Activated CD8-positive, alpha-beta memory T cell treated with anti-CD3 and anti-CD28 coated beads for 48 hours (primary cell): ENCODE measurements at places on chromosomes 4 and X.

DNA sequence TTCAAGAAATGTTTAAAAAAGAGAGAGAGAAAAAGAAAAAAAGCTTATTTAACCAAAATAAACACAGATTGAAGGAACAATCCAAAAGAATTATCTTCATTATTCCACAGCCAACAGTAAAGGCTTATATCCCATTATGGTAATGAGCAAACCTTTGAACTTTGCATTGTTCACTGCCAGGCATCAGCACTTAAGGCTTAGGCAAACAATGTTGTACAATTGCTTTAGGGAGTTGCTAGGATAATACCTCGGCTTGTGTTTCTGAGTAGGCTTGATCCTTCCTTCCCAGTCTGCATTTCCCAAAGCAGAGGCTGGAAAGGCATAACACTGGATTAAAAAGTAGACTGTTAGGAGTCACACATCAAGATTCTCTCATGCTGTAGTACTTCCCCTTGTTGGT, 352.7 kb upstream of the IGFBP7 start:
- no peak for DNase-seq

DNA sequence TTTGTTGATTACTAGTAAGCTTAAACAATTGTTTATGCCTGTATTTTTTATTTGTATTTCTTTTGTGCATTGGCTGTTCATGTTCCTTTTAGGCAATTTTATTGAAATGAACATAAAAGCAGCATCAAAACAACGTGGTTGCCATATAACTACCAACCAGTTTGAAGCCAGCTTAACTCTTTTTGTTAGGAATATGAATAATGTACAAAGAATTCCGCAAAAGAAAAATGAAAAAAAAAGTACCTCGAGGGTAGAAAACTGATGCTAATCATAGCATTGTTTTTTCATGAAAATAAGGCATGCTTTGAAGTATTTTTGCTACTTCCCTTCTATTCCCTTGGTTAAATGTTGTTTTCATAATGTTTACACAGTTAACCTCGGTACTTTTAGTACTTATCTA, 1024.0 kb upstream of the SLIT2 start:
- no peak for DNase-seq

- no peak for DNase-seq
Measured at GRCh38 chr4:106245176-106245575, 70.8 kb downstream of the TBCK start.

- DNase-seq, result no peak
Measured at GRCh38 chr4:156329779-156330178, 376.1 kb upstream of the CTSO start.

DNA sequence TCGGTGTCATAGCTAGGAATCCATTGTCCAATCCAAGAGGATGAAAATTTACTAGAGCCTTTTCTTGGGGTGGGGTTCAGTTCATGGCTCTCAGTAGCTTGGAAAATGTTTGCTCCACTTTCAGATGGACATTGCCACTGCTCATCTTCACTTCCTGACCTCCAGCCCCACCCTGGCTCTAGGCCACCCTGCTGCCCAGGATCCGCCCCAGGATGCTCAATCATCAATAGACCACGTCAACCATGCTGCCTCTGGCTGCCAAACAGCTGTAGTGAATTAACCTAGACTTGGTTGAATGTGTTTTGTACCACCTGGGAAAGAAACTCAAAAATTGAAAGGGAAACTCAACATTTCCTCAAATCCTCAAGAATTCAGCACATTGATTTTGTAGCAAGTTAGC, 37.2 kb upstream of the HSD17B10 start:
- no peak for DNase-seq

- no peak for DNase-seq
Measured at GRCh38 chr4:105709081-105709450, 482 bp downstream of the GSTCD start.

GRCh38 chr4:183287677-183288076, 32.4 kb downstream of the CLDN22 start:
- DNase-seq, result no peak

DNA sequence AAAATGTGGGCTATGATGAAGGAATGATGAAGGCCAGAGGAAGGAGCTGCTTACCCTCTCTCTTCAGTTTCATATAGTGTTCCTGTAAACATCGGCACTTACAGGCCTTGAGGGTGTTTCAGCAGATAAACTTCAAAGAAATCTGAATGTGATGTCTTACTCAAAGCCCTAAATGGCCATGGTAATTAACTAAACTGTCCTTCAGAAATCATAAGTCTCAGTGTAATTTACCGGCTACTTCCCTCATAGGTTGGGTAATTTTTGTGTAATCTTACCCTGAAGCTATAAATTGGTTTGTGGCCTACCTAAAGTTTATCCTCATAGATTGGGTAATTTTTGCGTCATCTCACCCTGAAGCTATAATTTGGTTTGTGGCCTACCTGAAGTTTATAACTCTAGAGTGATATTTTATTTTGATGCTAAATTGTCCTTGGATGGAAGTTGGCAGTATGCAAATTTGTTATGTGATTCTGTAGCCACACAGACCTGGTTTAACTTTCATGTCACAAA, 2700.3 kb downstream of the ARAP2 start:
- no peak for DNase-seq

DNA sequence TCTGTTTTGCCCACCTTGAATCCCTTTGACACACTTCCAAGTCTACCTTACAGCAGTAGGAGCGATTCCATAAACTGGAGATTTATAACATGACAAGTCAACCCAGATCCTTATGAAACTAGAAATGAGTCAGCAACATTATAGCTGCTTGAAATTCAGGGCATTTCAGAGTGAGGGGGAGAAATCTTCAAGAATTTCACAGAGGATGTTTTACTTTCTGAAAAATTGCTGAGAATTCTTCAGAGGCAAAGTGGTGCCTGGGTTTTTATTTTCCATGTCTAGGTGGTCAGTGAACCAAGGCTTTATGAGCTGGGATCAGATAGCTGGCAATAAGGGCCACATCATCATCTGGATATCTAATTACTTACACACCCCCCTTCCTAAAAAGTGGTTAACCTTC, 119.8 kb downstream of the PPARGC1A start:
- DNase-seq, result no peak

DNA sequence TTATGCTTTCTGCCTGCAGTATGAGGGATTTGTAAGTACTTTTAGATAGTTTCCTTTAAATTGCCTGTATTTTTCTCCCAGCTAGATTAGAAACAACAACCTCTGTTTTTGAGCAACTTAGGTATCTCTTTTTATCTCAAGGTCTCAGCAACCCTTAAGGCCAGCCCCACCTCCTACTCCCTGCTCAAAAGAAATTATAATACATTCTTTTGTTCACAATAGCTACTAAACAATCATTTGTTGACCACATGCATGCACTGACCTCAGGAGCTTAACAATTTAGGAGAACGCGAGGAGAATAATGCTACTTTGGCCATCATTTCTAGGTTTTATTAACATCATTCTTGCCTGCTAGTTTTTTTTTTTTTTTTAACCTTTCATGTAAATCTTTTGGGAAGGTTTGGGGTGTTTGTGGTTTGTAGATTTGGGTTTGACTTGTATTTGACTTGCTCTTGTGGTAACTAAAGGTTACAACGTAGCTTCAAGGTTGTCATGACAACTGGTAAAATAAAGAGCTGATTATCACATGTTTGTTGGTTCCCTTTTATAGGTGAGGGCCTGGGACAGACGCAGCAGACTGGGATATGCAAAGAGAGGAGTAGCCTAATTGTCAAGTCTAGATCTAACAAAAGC, 145.4 kb upstream of the PLAC1 start:
- no peak for DNase-seq

DNA sequence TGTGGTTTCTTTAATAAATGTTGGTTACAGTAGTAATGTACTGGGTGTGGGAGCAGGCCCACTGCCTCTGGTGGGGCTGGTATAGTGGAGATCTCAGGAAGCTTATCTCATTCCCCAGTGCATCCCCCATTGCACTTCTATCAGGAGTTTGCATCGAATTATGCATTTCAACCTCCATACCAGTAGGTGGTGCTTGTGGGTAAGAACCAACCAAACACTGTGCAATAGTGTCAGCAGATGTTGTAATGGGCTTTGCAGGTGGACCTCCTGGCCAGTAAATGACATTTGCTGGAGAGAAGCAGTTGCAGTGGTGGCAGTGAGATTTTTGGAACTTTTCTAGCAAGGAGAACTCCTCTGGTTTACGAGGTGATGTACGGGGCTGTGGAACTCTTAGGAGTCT, 150.6 kb downstream of the POU3F4 start:
- no peak for DNase-seq

- DNase-seq, result no peak
Measured at GRCh38 chr4:88738180-88738579, 40.6 kb upstream of the NAP1L5 start.

GRCh38 chrX:13110433-13111324, 66.3 kb upstream of the FAM9C start:
- DNase-seq, result no peak

DNA sequence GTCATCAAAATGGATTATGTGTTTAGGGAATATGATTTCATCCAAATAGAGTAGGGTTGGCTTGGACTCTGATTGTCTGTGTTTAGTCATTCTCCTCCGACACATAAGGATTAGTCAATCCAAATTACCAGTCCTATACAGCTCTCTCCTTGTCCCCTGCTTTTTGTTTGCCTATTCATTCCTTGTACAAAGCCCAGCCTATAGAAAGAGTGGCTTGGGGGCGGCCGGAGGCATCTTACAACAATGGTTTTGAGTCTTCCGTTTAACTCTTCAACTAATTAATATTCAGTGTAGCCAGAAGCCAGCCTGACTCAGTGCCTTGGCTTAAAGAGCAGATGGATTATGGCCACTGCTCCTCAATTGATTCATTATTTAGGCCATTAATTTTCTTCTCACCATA, 796.6 kb upstream of the POU3F4 start:
- no peak for DNase-seq
